ENCODE measurements at places on chromosomes 7 and 10. TPM values are rescaled to one million over a fixed set of nuclear protein-coding genes. Genes with fewer than 3 reads are reported as not detected.

The RTKN2 gene
- 5.2 TPM for total RNA-seq

The PHF14 gene
- total RNA-seq: 11.8 TPM

The SNCG gene
- total RNA-seq: 2.7 TPM

The DHX32 gene
- 22.4 TPM for total RNA-seq

The RBM20 gene
- not detected for total RNA-seq

The OR2A12 gene
- total RNA-seq: not detected

The CDCA7L gene
- total RNA-seq: 45.2 TPM

The SYPL1 gene
- 74.3 TPM for total RNA-seq

The CLDN3 gene
- total RNA-seq: not detected

The RET gene
- total RNA-seq: 0.23 TPM

The ARHGAP12 gene
- 18.0 TPM for total RNA-seq

The H2BK1 gene
- not detected for total RNA-seq

The SLC18A3 gene
- total RNA-seq: not detected

The UNCX gene
- not detected for total RNA-seq

The FBXL13 gene
- total RNA-seq: 0.84 TPM

The HKDC1 gene
- total RNA-seq: 0.40 TPM

The SLC13A1 gene
- total RNA-seq: not detected

The MUC3A gene
- not detected for total RNA-seq

The CAMK2G gene
- total RNA-seq: 23.6 TPM

The GJD4 gene
- not detected for total RNA-seq

The TUBAL3 gene
- total RNA-seq: not detected

The PCGF5 gene
- total RNA-seq: 22.9 TPM

All from HFFc6 (cell line).